Prostate gland (tissue), 2 donors: ENCODE measurements at places on chromosomes 2 and 18. TPM values are rescaled to one million over a fixed set of nuclear protein-coding genes. Genes with fewer than 3 reads are reported as not detected.

- no peak for DNase-seq
- H3K27me3 ChIP-seq: no peaks in the 10 kb centered on the region
- no peak overlapping the region for H3K4me3 ChIP-seq
- H3K4me1 ChIP-seq: no peaks in the 10 kb centered on the region
Observed at GRCh38 chr18:1094409-1094808, 189.7 kb downstream of the ADCYAP1 start.

GRCh38 chr2:62281663-62282062 lies 85.7 kb downstream of the B3GNT2 start:
- no peaks in the 10 kb centered on the region for H3K4me1 ChIP-seq
- H3K27ac ChIP-seq: no peak overlapping the region
- no peak for DNase-seq
- H3K36me3 ChIP-seq: no peaks in the 10 kb centered on the region

DNA sequence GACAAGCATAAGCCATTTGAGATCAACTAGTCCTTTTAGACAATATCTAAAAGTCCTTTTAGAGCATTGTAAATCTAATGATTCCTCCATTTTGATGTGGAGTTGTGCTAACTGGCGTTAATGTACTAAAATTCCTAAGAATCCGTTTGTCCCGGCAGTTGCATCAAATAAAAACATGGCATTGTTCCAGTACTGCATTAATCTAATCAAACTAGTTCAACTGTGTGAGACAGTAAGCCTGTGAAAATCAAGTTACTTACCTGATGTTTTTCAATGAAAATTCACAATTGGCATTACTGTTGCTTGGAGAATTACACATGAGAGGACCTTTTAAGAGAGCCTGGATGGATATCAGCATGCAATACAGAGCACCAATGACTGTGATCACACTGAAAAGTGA lies 13.3 kb downstream of the TM4SF20 start:
- no peak overlapping the region for H3K27ac ChIP-seq
- H3K27me3 ChIP-seq: no peaks in the 10 kb centered on the region
- H3K4me3 ChIP-seq: no peak overlapping the region
- H3K36me3 ChIP-seq: no peaks in the 10 kb centered on the region
- no peaks in the 10 kb centered on the region for H3K4me1 ChIP-seq

DNA sequence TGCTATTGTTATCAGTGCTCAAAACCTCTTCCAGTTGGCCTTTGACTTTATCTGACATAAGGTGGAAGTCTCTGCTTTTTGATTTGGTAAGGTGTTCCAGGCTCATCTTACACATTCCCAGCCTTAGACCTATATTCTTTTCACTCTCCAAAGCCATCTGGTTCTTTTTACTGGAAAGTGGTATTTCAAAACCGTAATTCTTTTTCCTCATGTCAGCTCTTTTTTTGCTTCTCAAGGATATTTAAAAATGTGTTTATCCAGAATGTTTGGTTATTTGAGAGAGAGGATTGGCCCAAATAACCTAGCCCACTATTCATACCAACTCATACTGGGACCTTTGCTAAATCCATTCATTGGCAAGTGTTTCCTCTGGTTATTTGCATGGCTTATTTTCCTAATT lies 411.2 kb upstream of the PIK3C3 start:
- no peaks in the 10 kb centered on the region for H3K27me3 ChIP-seq
- no peaks in the 10 kb centered on the region for H3K36me3 ChIP-seq
- no peak for DNase-seq

GRCh38 chr2:3354986-3355385 lies 22.6 kb downstream of the EIPR1 start:
- H3K4me3 ChIP-seq: no peak overlapping the region
- no peaks in the 10 kb centered on the region for H3K4me1 ChIP-seq
- no peaks in the 10 kb centered on the region for H3K27me3 ChIP-seq
- H3K36me3 ChIP-seq: no peaks in the 10 kb centered on the region

KCNG2 gene
- total RNA-seq: not detected

MYO3B gene
- 0.74 TPM for total RNA-seq

DNA sequence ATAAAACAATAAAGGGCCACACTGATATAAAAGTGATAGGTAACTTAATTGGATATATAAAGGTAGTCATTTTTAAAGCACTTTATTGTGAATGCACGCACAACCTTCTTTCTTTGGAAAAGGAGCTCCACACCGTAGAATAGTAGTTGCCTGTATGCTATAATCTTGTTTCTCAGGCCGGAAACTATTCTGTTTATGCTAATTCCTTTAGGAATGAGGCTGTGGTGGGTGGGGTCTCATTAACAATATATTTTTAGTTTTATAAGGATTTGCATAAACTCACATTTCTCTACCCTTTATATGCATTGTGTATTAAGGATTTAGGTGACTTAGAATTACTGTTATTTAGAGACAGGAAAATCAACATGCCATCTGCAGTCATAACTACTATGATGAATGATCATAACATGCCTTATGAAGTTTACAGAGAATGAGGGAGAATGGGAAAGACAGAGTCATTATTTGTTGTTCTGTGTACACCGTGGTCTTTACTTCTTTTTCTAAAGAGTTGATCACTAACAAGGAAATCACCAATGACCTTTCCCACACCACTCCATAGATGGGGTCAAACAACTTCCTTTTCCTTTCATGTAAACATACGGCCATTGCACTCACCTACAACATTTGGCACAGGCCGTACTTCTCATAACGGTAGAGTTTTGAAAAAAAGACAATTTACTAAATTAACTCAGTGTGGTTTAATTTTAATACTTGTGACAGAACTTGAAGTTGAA lies 84.5 kb downstream of the PIEZO2 start:
- no peaks in the 10 kb centered on the region for H3K4me1 ChIP-seq
- no peak overlapping the region for H3K4me3 ChIP-seq
- no peaks in the 10 kb centered on the region for H3K36me3 ChIP-seq
- no peak overlapping the region for H3K27ac ChIP-seq
- no peak for DNase-seq

DNA sequence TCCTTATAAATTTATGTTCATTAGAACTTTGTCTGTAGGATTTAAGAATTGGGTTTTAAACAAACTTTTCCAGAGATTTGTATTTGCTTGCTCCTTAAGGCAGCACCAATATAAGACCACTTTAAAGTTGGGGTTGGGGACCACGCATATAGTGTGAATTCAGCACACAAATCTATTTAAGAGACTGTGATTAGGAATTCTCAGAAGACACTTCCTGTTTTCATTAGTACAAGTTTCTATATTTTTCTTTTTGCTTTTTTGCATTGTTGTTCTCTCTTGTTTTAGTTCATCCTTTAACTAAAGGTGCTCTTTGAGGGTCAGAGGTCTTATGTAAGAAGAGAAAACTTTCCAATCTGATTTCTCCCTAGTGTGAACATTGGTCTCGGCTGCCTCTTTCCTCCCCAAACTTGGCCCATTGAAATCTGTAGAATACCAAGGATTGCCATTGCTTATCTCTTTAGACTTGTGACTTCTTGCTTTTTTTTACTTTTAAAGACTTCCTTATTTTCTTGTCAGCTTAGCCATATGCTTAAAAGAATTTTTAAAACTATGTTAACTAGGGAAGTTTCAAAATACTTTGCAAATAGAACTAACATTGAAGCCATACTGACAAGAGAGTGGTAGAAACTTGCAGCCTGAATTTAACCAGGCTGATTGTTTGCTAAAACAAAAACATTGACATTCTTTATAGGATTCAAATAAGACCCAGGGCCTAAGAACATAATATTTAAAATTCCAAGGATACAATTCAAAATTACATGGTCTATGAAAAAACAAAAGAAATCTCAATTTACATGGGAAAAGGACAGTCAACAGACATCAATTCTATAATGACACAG lies 264.1 kb upstream of the FN1 start:
- no peaks in the 10 kb centered on the region for H3K27me3 ChIP-seq
- H3K36me3 ChIP-seq: no peaks in the 10 kb centered on the region
- H3K27ac ChIP-seq: no peak overlapping the region
- no peak for DNase-seq

DNA sequence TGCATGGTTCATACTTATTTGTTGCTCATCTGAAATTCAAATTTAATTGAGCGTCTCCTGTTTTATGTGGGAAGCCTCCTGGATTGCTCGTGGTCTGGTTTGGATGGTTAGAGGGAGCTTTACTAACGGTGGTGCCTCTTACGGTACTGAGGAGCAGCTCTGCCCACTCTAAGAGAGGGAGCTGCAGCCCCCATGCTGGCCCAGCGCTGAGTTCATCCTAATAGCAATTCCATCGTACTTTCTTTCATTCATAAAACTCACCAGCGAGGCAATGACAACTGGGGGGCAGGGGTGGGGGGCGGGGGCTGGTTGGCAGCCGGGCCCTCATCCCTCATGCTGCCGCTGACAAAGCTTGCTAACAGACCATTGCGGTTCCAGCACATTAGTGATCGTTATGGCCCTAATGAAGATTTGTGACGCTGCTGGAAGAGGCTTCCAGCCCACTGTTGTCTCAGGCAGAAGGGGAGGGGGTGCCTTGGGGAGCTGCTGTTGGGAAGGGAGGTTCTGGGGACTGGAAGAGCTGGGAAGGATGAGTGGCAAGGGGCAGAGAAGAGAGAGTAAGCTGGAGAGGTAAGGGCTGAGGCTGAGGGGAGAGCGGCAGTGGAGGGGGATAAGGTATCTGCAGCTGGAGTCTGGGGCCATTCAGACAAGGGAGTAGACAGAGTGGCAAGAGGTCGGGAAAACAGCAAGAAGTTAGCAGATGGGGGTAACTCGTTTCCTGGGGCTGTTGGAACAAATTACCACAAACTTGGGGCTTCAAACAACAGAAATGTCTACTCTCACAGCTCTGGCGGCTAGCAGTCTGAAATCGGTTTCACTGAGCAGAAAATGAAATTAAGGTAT lies 238.1 kb downstream of the LPIN1 start:
- no peak overlapping the region for H3K27ac ChIP-seq
- no peaks in the 10 kb centered on the region for H3K36me3 ChIP-seq
- H3K4me3 ChIP-seq: no peak overlapping the region
- no peaks in the 10 kb centered on the region for H3K27me3 ChIP-seq

- no peak overlapping the region for H3K4me3 ChIP-seq
- H3K27ac ChIP-seq: no peak overlapping the region
- DNase-seq: no peak
- H3K27me3 ChIP-seq: no peaks in the 10 kb centered on the region
- no peaks in the 10 kb centered on the region for H3K36me3 ChIP-seq
- H3K4me1 ChIP-seq: no peaks in the 10 kb centered on the region
Observed at GRCh38 chr2:186917866-186918265, 68.9 kb upstream of the ZSWIM2 start.

DLGAP1 gene
- 66.7 TPM for total RNA-seq

TCF23 gene
- 8.5 TPM for total RNA-seq

DNA sequence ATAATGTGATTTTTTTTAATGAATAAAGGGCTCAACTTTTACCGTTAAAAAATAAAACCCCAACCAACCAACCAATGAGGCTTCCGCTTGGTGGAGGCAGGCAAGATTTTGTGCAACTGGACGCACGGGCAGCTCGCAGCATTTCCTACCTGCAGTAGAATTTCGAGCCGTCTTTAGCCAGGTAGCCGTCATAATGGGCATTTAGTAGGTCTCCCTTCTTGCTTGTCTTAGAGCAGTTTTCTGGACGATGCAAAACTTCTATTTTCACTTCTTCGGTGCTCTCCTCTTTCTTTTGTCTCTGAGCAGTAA lies 316 bp downstream of the FKBP7 start:
- peaks cover 6% of the 10 kb centered on the region for H3K4me1 ChIP-seq
- peak overlapping the region; percentile 39 for H3K4me3 ChIP-seq
- DNase-seq: no peak
- no peaks in the 10 kb centered on the region for H3K27me3 ChIP-seq
- no peaks in the 10 kb centered on the region for H3K36me3 ChIP-seq
- H3K27ac ChIP-seq: peak overlapping the region; percentile 95

DNA sequence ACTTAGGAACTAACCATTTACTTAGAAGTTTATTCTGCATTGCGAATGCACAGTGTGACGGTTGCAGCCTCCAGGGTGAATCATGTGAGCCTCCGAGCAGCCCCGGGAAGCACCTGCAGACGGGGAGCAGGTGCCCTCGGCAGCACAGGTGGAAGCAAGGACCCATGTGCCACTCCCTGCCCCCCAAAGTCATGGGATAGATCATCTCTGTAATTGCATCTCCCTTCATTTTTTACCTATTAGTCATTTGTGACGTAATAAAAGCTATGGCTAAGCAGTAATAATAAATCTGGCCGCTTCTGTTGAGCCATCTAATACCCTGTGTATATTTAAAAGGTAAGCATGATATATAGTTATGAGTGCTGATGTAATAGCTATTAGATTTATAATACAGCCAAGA lies 97.2 kb downstream of the PTGR3 start:
- peaks cover 7% of the 10 kb centered on the region for H3K27me3 ChIP-seq
- H3K4me3 ChIP-seq: no peak overlapping the region
- H3K36me3 ChIP-seq: no peaks in the 10 kb centered on the region
- DNase-seq: no peak

C2orf66 gene
- total RNA-seq: 0.32 TPM

DNA sequence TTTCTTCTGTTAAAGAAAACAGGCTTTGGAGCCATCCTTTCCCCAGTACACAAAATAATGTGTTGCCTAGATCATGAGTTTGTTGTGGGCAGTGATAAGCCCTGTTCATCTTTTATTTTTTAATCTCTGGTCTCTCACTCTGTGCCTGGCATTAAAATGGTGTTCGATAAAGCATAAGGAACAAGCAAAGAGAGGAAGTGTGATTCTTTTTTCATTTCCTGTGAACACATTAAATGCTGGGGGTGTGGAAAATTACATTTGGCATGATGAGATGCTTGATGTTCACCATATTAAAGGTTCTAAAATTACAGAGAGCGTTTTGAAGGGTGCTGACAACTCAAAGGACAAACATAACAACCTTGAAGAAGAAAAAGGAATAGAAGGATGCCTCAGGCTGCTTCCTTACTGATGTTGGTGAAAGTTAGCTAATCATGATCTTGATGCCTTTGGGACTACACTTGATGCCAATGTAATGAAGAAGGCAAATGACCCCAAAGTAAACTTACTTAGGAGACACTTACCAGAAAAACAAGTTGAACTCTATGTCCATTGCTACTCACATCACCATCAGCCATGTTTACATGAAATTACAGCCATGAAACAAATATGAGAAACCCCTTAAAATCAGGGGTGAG lies 33.0 kb downstream of the TMEFF2 start:
- H3K4me1 ChIP-seq: peaks cover 6% of the 10 kb centered on the region
- H3K4me3 ChIP-seq: no peak overlapping the region
- no peaks in the 10 kb centered on the region for H3K36me3 ChIP-seq
- H3K27me3 ChIP-seq: no peaks in the 10 kb centered on the region

DNA sequence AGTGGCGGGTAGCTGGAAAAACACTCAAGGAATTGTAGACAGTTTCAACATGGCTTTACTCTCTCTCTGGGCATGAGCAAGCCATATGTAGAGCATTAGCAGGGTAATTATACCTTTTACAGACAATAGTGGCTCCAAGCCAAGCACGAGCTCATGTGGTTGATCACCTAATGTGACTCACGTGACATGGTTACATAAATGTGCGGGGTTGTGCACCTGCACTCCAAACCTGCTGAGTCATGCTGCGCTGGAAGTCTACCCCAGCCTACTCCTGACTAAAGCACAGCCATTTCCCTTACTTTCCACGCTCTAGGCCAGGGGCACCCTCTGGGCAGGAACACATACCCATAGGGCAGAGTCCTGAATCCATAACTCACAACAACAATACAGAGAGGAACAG lies 232.8 kb downstream of the MBD5 start:
- H3K27me3 ChIP-seq: no peaks in the 10 kb centered on the region
- no peaks in the 10 kb centered on the region for H3K4me1 ChIP-seq
- no peak overlapping the region for H3K4me3 ChIP-seq
- no peaks in the 10 kb centered on the region for H3K36me3 ChIP-seq
- DNase-seq: no peak
